ENCODE measurements at places on chromosomes 16 and 17.

DNA sequence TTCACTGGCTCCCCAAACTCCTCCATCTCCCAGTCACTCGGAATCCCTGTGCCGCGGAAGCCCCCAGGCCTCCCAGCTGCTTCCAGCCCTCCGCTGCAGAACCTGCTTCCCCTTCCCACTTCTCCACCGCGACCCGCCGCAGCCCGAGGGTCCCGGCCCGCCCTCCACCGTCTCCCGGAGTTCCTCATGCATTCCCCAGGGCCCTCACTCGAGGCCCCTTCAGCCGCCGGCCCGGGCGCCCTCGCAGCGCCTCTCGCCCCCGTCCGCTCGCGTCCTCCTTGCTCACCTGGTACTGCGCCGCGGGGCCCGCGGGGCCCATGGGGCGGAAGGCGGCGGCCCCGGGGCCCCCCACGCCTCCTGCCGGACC, 329 bp downstream of the SMARCD2 start:
- DNase-seq = no peak

- no peak for DNase-seq
Measured at GRCh38 chr17:72266112-72266775, 145.4 kb downstream of the SOX9 start.

- no peak for DNase-seq
Measured at GRCh38 chr16:27340654-27341053, 26.9 kb downstream of the IL4R start.

DNA sequence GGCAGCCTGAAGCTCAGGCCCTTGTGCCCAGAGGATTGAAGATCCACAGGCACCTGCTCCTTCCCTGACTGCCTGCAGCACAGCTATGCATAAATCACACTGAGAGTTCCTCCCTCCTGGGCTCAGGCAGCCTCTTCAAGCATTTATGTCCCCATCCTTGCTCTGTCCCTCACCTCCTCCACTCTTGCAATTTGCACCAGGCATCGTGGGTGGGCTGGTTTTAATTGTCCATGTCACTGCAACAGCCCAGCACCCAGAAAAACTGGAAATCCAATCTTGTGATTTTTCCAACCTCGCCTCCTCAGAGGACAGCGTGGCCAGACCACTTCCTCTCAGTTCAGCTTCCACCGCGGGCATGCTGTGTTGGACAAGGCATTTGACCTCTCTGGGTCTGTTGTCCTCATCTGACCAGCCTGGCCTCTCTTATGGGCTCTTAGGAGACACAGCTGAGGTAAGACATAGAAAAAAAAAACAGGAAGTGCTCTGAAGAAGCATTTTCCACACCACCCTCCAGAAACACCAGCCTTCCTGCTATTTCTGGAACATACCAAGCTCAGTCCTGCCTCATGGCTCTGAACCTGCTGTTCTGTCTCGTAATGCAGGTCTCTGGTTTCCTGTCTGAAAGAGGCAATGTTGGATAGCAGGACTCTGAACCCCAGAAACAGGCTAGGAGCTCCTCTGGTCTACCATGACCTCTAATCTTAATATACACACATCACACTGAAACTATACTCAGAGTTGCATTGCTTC, 8.3 kb downstream of the TMEM114 start:
- DNase-seq = no peak

- DNase-seq = no peak
Measured at GRCh38 chr17:31310260-31310659, 3.6 kb downstream of the EVI2B start.

DNA sequence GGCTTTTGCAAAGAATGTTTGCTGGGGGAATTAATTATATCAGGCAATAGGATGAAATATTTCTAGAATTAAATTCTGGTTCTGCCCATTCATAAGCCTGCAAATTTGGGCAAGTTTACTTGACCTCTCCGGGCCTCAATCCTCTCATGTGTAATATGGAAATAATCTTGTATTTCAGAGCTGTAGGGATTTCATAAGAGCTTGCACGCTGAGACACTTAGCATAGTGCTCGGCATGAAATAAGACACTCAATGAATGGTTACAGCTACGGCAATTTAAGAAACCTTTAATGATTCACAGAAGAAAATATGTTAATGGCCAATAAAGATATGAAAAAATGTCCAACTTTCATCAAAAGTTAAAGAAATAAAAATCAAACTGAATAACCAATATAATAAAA, 40.6 kb upstream of the PITPNM3 start:
- no peak for DNase-seq

GRCh38 chr17:58028578-58028977, 21.5 kb upstream of the SRSF1 start:
- no peak for DNase-seq

DNA sequence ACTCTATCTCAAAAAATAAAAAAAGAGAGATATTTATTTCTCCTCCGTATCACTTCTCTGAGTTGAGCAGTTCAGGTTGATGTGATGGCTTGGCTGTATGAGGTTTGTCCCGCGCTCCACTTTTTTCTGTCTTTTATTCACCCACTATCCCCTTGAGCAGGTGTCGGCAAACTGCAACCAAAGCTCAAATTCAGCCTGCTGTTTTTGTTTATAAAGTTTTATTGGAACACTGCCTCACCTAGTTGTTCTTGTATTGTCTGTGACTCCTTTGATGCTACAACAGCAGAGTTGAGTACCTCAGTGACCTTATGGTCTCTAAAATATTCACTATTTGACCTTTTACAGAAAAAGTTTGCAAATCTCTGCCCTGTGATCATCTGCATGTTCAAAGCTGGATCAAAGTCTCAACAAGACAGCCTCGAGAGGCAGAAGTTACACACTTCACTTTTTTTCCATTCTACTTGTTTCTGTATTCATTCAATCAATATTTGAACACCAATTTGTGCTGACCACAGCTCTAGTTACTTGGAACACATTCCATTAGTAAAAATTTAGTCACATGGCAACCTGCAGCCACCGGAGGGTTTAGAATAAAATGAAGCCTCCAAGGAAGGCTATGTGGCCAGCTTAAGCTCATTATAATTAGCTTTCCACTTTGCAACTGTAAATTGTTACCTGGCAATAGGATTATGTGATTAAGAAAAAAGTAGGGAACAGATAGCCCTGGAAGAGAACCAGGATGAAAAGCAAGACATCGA, 945.8 kb downstream of the KCNJ2 start:
- DNase-seq = no peak

DNA sequence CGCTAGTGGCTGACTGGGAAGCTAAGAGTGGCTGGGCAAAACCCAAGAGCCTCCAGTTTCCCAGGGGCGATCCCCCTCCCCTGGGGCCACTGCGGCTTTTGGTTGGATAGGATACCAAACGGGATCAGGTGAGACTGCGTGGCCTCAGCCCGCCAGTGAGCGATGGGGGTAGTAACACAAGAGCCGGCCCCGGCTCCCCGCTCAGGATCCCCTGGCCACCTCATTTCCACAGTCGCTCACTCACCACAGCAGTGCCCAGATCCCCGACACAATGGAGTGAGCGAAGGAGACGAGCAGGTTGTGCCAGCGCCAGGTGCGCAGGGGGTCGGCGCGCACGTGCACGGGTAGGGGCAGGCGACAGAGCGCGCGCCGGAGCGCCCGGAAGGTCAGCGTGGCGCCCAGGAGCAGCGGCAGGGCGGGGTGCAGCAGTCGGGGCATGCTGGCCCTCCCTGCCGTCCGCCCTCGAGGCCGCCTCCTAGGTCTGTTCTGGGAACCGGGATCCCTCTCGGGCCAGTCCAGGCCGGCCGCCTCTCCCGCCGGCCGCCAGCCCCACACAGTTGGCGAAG, 290 bp downstream of the TLCD1 start:
- DNase-seq = peak; percentile 81

- no peak for DNase-seq
Measured at GRCh38 chr16:55929181-55929580, 54.0 kb upstream of the CES5A start.

DNA sequence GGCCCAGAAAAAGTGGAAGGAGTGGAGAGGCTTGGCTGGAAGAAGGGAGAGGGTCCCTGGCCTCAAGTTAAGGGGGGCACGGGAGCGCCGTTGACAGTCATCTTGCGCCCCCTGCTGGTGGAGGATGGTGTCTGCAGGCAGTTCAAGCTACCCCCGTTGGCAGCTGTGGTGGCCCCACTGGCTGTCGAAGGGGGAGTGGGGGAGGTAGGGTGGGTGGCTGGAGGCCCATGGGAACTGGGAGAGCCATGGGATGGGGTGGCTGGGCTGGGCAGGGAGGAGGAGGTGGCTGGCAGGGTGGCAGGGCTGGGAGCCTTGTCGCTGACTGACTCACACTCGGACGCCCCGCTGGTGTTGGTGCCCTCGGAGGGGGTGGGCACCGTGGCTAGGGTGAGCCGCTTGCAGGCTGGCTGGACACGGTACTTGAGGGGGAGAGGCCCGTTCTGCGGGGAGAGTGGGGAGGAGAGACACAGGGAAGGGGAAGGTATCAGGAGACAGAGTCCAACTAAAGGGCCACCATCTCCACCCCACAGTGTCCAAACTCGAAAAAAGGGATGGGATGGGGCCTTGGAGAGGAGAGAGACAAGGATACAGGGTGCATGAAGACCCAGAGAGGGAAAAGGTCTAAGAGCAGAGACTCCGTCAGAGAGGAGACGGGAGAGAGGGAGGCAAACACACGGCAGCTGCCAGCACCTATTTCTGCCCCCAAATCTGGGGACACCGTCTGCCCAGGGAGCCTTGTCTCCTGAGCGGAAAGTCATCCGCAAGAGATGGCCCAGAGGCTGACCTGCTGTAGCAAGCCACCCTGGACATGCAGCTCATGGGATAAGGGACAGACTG, 5.2 kb downstream of the CISD3 start:
- DNase-seq = peak; percentile 37

GRCh38 chr16:30741461-30741914, 6.7 kb upstream of the PHKG2 start:
- DNase-seq = peak; percentile 91

DNA sequence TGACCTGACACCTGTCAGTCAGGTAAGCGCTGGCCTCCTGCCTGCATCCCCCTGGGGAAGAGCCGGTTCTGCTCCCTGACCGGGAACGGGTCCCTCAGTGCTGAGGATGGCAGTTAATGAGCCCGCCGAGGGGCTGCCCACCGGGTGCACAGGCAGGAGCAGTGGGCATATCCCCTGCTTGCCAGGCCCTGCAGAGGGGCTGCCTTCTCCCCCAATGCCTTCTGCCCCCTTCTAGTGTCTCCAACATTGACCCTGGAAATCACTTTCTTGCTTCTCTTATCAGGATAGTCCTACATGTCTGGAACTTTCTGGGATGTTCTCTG, 388.5 kb downstream of the SEC14L1 start:
- no peak for DNase-seq

GRCh38 chr16:28261942-28262341, 30.4 kb upstream of the SBK1 start:
- DNase-seq = no peak
